ENCODE measurements at places on chromosomes 5 and 9.

DNA sequence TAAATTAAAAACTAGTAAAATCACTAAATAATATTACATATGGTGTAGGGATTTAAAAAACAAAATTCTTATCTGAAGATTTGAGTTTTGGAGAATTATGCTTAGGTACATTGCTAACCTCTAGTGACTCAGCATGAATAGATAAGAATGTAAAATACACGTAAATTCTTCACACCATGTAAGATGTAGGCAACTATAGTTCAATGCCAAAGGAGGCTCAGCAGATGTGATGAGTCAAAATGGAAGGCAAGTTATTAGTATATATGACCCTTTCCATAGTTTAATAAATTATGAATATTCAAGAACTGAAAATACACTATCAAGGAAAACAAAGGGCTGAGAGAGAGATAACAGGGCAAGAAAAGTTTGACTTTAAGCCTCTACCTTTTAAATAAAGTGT is 79.0 kb downstream of the MRPS30 start:
- DNase-seq: no peak

- no peak for DNase-seq
Observed at GRCh38 chr5:138498376-138498775, 33.1 kb downstream of the EGR1 start.

DNA sequence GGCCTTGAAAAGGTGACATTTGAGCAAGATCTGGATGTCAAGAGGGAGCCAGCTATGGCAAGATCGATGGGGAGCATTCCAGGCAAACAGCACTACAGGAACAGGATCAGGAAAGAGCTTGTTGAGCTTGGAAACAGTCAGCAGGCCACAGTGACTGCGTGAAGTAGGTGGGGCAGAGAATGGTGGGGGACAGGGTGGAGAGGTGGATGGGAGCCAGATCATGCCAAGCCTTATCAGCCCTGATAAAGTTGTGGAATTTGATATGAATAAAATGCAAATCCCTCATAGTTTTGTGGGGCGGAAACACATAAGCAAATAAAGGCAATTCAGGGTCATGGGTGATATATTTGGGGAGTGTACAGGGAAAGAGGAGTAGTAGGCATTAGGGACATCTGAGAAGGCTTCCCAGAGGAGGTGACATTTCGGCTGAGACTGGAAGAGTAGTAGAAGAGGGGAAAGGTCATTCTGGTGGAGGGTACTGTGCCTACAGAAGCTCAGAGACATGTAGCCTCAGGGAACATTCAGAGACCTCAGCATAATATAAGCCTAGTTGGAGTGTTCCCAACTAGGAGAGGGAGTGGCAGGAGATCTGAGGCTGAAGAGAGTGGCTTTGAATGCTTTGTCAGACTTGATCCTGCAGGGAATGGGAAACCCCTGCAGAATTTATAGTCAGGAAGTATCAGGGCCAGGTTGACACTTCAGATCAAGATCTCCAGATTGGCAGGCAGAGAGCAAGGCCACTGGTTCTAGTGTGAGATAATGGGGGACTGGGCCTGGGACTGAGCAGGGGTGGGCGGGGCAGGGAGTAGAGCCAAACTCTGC is 9.7 kb upstream of the CYSTM1 start:
- DNase-seq: no peak

DNA sequence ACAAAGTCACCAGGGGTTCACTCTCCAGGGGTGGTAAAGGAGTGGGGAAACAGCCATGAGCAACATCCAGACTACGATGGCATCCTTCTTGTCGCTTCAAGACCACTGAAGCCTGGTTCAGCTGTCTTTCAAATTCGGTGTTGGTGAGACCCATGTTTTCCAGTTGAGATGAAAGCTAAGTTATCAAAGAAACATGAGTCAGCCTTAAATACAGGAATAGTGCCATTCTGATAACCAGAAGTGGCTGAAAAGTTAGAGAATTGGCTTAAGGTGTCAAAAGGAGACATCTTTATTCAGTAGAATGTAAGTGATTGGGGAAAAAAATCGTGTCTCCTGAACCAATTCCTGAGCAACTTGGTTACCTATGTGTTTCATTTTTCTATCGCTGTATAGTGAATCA is 7.0 kb upstream of the CARD19 start:
- no peak for DNase-seq
